Activated T-helper 1 cell treated with Interleukin-2 at 50 U/mL for 16 hours (primary cell): ENCODE measurements at places on chromosomes 16 and 17.

DNA sequence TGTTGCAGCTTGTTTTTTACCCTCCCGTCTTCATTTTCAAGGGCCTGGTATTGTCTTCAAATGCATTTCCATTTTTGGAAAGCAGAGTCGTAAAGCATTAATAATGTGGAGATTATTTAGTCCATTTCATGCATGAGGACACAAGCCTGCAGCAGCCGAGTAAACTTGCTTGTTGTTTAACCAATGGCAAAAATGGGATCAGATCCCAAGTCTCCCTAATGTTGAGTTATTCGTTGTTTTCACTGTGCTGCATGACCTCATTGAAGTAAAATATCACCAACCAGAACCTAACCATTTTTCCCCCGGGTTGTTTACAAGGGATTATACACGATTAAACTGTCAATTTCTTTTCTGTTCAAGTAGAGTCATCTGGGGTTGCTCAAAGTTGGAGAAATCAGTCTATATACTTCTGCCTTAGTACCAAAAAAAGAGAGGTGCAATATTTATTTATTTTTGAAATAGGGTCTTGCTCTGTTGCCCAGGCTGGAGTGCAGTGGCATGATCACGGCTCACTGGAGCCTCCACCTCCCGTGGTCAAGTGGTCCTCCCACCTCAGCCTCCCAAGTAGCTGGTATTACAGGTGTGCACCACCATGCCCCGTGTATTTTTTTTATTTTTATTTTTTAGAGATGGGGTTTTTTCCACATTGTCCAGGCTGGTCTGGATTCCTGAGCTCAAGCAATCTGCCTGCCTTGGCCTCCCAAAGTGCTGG is 12.4 kb downstream of the AMZ2 start:
- no peak for DNase-seq

DNA sequence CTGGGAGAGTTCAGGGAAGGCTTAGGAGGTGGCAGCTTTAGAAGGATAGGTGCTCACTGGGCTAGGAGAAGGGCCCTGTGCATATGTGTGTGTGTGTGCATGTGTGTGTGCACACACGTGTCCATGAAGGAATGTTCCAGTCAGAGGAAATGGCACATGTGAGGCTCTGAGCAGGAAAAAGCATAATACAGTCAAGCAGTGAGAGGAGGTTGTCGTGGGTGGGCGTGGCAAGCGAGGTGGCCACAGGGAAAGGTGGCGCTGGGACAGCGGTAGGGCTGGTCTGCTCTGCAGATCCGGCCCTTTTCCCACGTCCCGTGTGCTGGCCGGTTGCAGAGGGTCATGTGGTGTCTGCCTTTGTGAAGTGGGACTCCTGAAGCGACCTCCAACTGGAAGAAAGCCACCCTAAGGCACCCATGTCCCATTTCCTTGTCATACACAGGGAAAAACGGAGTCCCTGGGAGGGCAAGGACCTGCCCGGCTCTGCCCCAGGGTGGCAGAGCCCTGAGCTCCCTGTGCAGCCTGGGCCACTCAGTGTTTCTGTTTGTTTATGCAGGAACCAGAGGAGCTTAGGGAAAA is 40.1 kb downstream of the NT5M start:
- no peak for DNase-seq

GRCh38 chr17:15513856-15514459 is 46.5 kb upstream of the CDRT4 start:
- no peak for DNase-seq

- no peak for DNase-seq
Measured at GRCh38 chr16:4696172-4696904, 3.0 kb downstream of the NUDT16L1 start.

GRCh38 chr17:7436556-7437368 is 1.5 kb downstream of the TMEM102 start:
- DNase-seq, result peak; percentile 74

- no peak for DNase-seq
Measured at GRCh38 chr16:9072806-9073341, 18.6 kb upstream of the HAPSTR1 start.

- DNase-seq, result no peak
Measured at GRCh38 chr17:61149862-61150362, 249.7 kb upstream of the TBX2 start.
